Caki2 (cell line): ENCODE measurements at places on chromosomes 2 and 18.

GRCh38 chr18:58400331-58400870 is 228.5 kb downstream of the ALPK2 start:
- no peak for DNase-seq

DNA sequence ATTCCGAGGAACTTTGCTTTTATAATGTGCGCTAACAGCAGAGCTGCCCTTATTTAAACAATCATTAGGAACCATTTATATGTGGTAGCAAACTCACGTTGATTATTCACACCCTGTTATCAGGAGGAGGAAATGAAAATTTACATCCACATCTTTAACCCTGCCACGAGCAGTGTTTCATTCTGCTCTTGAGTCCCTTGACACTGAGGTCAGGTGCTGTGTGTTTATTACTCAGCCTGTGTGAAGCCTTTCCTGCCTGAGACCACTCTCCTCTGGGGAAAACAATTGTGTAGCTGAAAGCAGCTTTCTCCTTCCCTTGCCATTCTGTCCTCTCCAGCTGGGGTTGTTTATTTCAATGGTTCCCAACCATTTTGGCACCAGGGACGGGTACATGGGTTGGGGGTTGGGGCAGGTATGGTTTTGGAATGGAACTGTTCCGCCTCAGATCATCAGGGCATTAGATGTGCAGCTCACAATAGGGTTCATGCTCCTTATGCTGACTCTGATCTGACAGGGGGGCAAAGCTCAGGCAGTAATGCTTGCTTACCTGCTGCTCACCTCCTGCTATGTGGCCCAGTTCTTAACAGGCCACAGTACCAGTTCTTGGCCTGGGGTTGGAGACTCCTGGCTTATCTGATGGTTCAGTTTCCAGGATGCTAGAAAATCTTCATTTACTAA is 651.1 kb downstream of the TDRD15 start:
- no peak for DNase-seq

GRCh38 chr2:229627728-229628127 is 86.6 kb downstream of the DNER start:
- no peak for DNase-seq

- no peak for DNase-seq
Observed at GRCh38 chr2:197198890-197199289, 111.7 kb downstream of the ANKRD44 start.

DNA sequence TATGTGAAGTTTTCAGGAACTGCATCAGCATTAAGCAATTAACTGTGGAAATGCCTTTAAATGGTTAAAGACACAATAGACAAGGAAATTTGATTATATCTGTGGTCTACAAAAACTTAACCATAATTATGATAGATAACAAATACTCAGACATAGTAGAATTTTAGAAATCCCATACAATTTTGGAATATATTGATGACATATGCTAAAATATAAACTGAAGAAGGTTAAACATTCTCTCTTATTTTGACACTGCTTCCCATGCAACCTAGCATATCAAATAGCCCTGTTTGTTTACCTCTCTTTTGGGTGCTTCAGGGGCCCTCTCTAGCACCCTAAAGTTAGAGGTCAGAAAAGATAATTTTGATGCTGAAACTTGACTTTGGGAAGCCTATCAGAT is 1274.8 kb upstream of the SLC39A10 start:
- no peak for DNase-seq

DNA sequence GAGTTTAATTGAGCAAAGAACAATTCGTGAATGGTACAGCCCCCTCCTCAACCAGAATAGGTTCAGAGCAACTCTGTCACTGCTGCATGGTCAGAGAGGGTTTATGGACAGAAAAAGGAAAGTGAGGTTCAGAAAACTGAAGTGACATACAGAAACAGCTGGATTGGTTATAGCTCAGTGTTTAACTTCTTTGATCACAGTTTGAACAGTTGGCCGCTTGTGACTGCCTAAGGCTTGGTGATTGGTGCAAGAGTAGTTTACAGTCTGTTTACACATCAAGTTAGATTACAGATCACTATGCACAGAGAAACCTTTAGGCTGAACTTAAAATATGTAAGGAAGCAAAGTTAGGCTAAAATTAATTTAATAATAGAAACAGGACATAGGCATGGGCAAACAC is 459.2 kb downstream of the KCNJ3 start:
- DNase-seq = no peak
